Hepatocyte (in vitro differentiated cells): ENCODE measurements at places on chromosomes 3 and 15. TPM values are rescaled to one million over a fixed set of nuclear protein-coding genes. Genes with fewer than 3 reads are reported as not detected.

Gene CD200
- total RNA-seq: 6.7 and 12.6 TPM in 2 replicates

Gene BSN
- total RNA-seq: 0.16 and 0.37 TPM in 2 replicates

Gene ITGA11
- total RNA-seq: 4.7 and 9.7 TPM in 2 replicates

Gene RYR3
- 0.36 and 0.37 TPM in 2 replicates for total RNA-seq

GRCh38 chr3:51777985-51778384 lies 1.1 kb downstream of the IQCF6 start:
- DNase-seq: no peak
- H3K4me3 ChIP-seq: no peak overlapping the region
- H3K4me1 ChIP-seq: no peaks in the 10 kb centered on the region
- H3K27me3 ChIP-seq: peaks cover 8% of the 10 kb centered on the region
- H3K36me3 ChIP-seq: no peaks in the 10 kb centered on the region

DNA sequence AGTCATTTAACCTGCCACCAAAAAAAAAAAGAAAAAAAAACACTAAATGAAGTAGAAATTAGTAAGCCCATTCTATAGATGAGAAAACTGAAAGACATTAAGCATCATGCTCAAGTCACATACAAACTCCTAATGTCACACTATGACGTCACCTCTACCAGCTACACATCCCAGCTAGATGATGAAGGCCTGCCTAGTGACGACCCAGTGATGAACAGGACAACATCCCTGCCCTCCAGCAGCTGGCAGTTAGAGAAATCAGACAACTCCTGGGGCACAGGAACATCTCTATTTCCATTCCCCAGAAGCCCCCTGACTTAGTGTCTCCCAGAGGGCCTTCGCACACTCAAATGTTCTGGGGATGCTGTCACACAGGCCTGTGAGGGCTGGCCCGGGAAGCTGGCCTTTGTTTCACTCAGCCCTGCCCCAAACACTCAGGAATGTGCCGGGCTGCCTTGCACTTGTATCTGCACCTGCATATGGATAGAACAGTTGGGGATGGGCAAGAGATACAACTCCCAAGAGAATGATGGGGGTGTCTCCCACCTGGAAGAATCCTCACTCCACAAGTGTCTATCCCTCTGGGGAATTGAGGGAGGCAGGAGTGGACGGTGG lies 7.0 kb upstream of the HAPLN3 start:
- H3K4me1 ChIP-seq: peaks cover 7% of the 10 kb centered on the region
- no peaks in the 10 kb centered on the region for H3K27me3 ChIP-seq
- no peaks in the 10 kb centered on the region for H3K36me3 ChIP-seq
- H3K27ac ChIP-seq: no peak overlapping the region
- DNase-seq: no peak

GRCh38 chr15:50183112-50183794 lies 1.3 kb downstream of the SLC27A2 start:
- H3K27me3 ChIP-seq: peaks cover 25% of the 10 kb centered on the region
- DNase-seq: no peak
- peaks cover 7% of the 10 kb centered on the region for H3K4me1 ChIP-seq
- no peaks in the 10 kb centered on the region for H3K36me3 ChIP-seq

- no peaks in the 10 kb centered on the region for H3K4me1 ChIP-seq
- DNase-seq: no peak
- H3K36me3 ChIP-seq: no peaks in the 10 kb centered on the region
These were observed 429.4 kb downstream of the SHQ1 start for GRCh38 chr3:72418856-72419255.

- H3K27ac ChIP-seq: peak overlapping the region; percentile 63
- H3K4me1 ChIP-seq: peaks cover 47% of the 10 kb centered on the region
- DNase-seq: peak; percentile 85
- H3K4me3 ChIP-seq: no peak overlapping the region
- no peaks in the 10 kb centered on the region for H3K36me3 ChIP-seq
These were observed 83.1 kb downstream of the DNAJB8 start for GRCh38 chr3:128383316-128384235.

GRCh38 chr3:149534671-149535332 lies 60.3 kb downstream of the TM4SF4 start:
- H3K27me3 ChIP-seq: no peaks in the 10 kb centered on the region
- H3K4me3 ChIP-seq: no peak overlapping the region
- H3K36me3 ChIP-seq: no peaks in the 10 kb centered on the region
- peaks cover 30% of the 10 kb centered on the region for H3K4me1 ChIP-seq

DNA sequence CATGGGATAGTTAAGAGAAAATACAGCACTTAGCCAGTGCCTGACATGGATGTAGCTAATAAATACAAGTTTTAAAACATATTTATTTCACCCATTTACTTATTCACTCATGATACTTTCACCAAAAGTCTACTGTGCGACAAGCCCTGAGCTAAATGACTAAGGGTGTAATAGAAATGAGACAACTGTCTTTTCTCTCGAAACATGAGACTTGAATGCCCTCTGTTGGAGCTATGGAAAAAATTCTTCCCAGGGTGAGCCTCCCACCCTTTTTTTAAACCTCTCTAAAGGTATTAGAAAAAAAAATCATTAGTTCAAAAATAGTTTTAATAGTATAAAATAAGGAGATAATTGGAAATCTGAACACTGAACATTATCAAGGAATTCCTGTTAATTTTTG lies 24.3 kb upstream of the RPL14 start:
- H3K36me3 ChIP-seq: no peaks in the 10 kb centered on the region
- H3K27ac ChIP-seq: no peak overlapping the region
- no peak for DNase-seq
- no peaks in the 10 kb centered on the region for H3K27me3 ChIP-seq
- no peaks in the 10 kb centered on the region for H3K4me1 ChIP-seq
